ENCODE measurements at places on chromosomes 3 and 15. TPM values are rescaled to one million over a fixed set of nuclear protein-coding genes. Genes with fewer than 3 reads are reported as not detected.

APEH gene
- 25.2 TPM for polyA plus RNA-seq

LRRIQ4 gene
- not detected for polyA plus RNA-seq

- no peak overlapping the region for H3K27ac ChIP-seq
- peaks cover 7% of the 10 kb centered on the region for H3K4me1 ChIP-seq
- peak; percentile 37 for DNase-seq
These were observed 1091.0 kb downstream of the FHIT start for GRCh38 chr3:60160111-60160821.

GRCh38 chr3:13896473-13897154 lies 16.7 kb upstream of the WNT7A start:
- no peak overlapping the region for H3K4me3 ChIP-seq
- H3K27me3 ChIP-seq: no peaks in the 10 kb centered on the region
- no peak overlapping the region for H3K27ac ChIP-seq

- no peak overlapping the region for H3K27ac ChIP-seq
- H3K36me3 ChIP-seq: no peaks in the 10 kb centered on the region
- no peak overlapping the region for H3K4me3 ChIP-seq
These were observed 18.6 kb upstream of the IGSF10 start for GRCh38 chr3:151479452-151479851.

DNA sequence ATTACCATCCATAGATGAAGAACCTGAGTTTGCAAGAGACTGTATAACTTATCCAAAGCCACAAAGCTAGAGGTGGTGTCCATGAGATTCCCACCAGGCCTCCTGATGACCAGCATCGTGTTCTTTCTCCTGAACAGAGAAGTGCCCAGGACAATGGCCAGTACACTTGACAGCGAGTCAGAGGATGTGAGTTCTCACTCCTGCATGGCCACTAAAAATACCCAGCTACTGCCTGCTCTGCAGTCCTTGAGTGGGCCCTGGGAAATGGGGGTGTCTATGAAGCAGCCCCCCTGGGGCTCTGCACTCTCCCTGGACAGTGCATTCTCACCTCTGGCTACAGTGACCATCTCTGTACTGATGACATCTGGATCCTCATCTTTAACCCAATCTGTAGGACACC lies 201.2 kb downstream of the RPLP1 start:
- no peaks in the 10 kb centered on the region for H3K4me1 ChIP-seq
- H3K4me3 ChIP-seq: no peak overlapping the region
- no peak overlapping the region for H3K27ac ChIP-seq

- H3K4me3 ChIP-seq: no peak overlapping the region
- H3K36me3 ChIP-seq: peaks cover 18% of the 10 kb centered on the region
- no peaks in the 10 kb centered on the region for H3K27me3 ChIP-seq
- H3K27ac ChIP-seq: no peak overlapping the region
- DNase-seq: no peak
- H3K4me1 ChIP-seq: no peaks in the 10 kb centered on the region
These were observed 2.2 kb downstream of the JMJD7 start for GRCh38 chr15:41829959-41830646.

Measured in lung (tissue), 17 donors.